ENCODE measurements at places on chromosomes 12 and 14.

GRCh38 chr12:72273499-72273837, 1.3 kb downstream of the TRHDE start:
- no peak for DNase-seq

- DNase-seq, result no peak
Measured at GRCh38 chr12:46380881-46381280, 8.3 kb upstream of the SLC38A2 start.

DNA sequence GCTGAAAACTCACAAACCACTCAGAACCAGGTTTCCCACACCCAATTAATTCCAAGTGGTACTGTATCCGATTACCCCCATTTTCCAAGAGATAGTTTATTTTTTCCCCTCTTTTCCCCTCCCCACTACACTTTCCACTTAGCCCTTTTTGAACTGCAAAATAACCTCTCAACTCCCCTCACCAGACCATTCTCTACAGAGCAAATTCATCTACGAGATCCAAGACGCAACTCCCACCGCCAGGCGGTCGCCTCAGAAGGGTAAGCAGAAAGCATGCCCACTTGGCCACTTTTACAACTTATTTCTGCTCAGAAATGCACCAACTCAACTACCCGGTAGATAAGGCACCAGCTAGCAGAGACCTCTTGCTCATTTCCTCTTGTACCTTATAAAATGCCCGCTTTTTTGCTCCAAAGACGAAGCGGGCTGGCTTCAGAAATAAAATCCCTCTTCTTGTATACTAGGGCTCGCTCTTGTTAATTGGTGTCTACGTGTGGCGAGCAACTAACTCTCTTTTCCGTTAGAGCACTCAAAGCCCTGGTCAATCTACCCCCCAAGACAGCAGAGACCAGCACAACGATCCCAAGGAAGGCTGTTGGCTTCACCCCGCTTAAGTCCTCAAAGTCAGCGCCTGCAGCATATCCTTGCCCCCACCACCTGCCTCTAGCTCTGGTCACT, 910 bp upstream of the SRP54 start:
- peak; percentile 43 for DNase-seq

GRCh38 chr12:64633940-64634337, 23.6 kb downstream of the RASSF3 start:
- no peak for DNase-seq

DNA sequence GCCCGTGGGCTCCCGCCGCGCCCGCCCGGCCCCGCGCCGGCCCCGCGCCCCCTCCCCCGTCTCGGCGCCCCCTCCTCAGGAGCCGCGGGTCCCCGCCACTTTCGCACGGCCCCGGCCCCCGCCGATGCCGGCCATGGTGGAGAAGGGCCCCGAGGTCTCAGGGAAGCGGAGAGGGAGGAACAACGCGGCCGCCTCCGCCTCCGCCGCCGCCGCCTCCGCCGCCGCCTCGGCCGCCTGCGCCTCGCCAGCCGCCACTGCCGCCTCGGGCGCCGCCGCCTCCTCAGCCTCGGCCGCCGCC, 263 bp downstream of the RCOR1 start:
- no peak for DNase-seq

DNA sequence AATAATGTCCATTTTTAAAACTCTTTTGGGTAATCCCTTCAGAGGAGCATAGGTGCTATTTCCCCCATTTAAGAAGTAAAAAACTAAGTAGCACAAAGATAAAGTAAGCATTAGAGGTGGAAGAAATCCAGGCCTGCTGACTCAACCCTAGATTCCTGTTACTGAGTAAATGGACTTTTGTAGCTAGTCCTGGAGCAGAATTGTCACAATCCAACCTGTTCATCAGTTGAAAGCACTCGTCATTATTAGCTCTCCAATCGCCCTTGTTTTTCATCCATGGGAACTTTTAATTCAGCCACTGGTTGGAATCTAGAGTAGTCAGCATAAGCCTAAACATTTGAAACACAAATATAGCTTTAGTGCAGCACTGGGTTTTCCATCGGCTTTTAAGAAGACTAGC, 139.5 kb upstream of the AMIGO2 start:
- DNase-seq, result no peak

DNA sequence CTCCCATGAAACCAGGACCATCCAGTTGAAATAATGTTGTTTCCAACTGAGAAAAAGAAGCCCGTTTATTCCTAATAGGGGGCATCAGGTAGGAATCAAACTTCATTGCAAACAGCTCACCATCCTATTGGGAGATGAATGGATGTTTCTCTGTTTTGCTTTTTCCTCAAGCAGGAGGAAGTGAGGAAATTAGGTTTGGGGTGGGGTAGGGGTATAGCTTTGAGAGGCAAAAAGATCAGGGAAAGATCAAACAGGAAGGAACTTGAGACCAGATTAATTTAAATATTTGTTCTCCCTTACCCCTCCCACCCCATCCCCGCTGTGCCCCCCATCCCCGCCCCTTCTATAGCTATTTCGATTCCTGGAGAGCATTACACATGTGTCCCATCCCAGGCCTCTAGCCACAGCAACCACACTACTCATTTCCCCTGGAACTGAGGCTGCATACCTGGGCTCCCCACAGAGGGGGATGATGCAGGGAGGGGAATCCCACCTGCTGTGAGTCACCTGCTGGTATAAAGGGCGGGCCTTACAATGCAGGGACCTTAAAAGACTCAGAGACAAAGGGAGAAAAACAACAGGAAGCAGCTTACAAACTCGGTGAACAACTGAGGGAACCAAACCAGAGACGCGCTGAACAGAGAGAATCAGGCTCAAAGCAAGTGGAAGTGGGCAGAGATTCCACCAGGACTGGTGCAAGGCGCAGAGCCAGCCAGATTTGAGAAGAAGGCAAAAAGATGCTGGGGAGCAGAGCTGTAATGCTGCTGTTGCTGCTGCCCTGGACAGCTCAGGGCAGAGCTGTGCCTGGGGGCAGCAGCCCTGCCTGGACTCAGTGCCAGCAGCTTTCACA, at the start of gene IL23A:
Gene IL23A (plus strand): TSS at position 577 of the 850 bp plus-strand sequence. CDS start 161 bp downstream, at position 738.
- peak; percentile 87 for DNase-seq

DNA sequence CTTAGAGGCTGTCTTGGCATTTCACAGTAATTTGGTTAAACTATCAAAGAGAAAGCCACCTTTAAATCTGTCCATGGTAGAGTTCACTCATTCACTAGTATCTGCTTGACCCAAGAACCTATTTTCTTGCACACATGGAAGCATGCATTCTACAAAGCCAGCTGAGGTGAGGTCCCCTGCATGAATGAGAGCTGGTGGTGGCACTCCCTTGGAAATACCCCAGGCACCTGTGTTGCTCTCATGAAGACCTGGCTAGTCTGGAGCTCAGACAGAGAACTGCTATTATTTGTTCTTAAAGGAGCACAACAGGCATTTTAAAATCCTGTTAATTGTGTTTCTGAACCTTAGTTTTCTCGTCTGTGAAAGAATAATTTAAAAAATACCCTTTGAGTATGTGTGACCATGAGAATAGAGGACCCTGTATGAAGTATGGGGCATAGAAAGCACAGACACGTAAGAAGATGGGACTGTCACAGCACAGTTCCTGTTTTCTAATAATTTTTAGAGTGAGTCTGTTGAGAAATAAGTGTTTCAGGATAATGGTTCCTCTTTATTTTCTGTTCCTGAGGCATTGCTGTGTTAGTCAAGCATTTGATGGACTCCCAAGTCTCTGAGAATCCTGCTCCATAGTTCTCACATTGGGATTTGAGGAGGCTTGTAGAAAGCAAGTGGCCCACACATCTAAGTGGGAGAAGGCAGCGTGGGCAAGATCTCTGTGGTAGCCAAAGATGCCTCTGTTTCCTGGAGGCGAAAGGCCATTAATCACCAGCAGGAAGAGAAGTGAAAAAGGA, 10.9 kb downstream of the RGS6 start:
- no peak for DNase-seq

DNA sequence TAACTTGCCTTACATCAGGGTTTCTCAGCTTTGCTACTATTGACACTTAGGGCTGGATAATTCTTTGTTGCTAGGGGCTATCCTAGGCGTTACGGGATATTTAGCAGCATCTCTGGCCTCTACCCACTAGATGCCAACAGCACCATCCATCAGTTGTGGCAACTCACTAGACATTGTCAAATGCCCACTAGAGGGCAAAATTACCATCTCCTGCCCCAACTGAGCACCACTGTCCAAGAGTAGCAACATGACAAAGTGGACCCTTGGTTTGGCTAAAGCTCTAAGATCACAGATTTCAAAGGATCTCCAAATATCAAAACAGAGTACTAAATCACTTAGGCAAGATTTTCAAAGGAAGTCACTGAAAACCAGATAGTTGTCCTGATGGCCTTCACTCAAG, 251.7 kb upstream of the TBX3 start:
- DNase-seq, result no peak

DNA sequence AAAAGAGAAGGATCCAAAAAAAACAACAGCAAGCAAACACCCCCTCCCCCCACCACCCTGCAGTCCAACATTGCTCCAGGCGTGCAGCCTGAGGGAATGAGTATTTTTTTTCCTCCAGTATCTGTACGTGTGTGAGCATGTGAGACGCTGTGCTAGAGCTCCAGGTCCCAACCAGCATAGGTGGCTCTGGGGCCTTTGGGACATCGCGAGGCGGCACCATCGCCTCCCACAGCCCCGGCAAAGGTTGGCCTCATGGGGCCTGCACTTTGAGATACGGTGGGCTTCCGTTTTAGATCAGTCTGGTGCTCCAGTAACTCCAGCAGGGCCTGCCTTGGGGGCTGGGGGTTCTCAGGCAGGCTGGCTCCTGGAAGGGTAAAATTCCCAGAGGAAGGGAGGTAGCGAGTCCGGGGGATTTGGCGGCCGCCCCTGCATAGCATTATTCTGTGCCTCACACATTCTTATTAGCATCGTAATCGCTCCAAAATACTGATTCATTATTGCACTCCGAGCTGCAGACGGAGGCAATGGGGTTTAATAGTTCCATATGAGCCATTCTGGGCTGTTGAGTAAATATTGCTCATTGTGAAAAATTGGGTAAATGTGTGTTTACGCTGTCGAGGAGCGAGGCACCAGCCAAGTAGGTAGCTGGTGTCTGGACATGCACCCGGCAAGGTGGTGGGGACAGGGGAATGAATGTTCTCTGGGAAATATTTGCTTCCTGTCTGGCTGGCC, 143.1 kb upstream of the MYL2 start:
- DNase-seq, result no peak

DNA sequence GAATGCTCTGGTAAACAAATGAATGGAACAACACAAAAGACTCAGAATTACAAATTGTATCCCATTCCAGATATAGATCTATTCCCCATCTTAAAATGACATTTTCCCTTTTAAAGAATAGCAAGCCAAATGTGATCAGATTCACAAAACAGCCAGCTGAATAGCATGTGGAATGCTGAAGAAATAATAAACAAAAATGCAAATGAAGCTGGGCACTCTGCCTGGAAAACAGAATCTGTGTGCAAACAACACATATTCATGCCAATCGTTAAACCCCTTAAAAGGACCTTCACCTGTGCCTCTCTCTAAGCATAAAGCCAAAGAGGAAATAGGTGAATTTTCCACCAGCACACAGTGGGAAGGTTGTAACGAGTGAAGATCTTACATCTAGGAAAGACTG, 67.9 kb upstream of the PDZRN4 start:
- no peak for DNase-seq

- DNase-seq, result no peak
Measured at GRCh38 chr14:79597566-79597965, 613.7 kb downstream of the DIO2 start.

DNA sequence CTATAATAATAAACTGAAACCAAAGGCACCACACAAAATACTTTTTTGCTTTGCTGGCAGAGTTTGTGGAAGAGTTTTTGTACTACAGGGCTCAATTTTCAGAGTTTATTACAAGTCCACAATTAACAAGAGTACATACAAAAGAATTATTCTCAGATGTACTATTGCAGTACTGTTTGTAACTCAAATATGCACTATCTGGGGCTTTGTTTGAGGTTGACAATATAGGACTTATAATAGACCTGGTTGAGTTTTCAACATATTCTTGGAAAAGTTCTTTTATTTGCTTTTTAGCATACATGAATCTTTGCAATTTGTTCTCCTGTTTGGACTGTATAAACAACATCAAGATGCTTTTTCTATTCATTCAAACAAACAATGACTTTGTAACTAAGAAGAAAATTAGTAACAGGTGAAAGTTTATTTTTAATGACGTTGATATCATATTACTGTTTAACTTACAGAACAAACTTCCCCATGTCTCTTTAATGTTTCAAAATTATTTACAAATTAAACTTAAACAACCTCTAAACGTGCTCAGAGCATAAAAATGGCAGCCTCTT, 407.4 kb upstream of the PRICKLE1 start:
- DNase-seq, result no peak
